ENCODE measurements at places on chromosomes 12 and 14.
A peak's percentile ranks its signal among the peaks of the same experiment; 100 is the strongest.

GRCh38 chr12:12777092-12777491, 8.4 kb upstream of the APOLD1 start:
- no peak for DNase-seq

GRCh38 chr14:96538990-96539317, 36.8 kb downstream of the PAPOLA start:
- no peak for DNase-seq

GRCh38 chr12:58148405-58148804, 207.0 kb downstream of the ATP23 start:
- no peak for DNase-seq

GRCh38 chr14:91326514-91327249, 82.2 kb upstream of the GPR68 start:
- DNase-seq, result no peak

DNA sequence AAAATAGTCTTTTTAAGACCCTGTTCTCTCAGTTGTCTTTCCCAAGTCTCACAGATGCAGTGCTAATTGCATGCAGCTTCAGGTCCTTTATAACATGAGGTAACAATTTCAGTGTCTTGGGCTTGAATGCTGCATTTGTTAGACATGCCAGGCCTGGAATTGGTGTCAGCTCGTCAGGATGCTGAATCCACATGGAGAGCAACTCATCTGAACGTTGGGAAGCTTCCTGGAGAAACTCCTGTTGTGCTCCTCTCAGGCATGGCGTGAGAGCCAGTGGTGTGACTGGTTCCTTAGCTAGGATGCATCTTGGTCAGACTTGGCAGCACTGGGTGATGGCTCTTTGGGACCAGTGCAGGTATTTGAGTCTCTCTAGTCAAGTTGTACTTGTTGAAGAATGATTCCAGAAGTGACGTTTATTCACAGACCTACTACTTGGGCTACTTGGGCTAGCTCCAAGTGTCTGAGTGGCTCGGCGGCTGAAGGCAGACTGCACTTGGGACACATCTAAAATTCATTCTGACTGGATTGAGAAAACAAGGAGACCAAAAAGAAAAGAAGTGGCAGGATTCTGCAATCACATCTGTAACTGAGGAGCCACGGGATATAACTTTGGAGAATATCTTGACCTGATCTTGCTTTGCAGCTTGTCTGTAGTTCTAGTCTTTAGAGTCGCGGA, 134.8 kb upstream of the ARHGAP5 start:
- DNase-seq, result no peak

DNA sequence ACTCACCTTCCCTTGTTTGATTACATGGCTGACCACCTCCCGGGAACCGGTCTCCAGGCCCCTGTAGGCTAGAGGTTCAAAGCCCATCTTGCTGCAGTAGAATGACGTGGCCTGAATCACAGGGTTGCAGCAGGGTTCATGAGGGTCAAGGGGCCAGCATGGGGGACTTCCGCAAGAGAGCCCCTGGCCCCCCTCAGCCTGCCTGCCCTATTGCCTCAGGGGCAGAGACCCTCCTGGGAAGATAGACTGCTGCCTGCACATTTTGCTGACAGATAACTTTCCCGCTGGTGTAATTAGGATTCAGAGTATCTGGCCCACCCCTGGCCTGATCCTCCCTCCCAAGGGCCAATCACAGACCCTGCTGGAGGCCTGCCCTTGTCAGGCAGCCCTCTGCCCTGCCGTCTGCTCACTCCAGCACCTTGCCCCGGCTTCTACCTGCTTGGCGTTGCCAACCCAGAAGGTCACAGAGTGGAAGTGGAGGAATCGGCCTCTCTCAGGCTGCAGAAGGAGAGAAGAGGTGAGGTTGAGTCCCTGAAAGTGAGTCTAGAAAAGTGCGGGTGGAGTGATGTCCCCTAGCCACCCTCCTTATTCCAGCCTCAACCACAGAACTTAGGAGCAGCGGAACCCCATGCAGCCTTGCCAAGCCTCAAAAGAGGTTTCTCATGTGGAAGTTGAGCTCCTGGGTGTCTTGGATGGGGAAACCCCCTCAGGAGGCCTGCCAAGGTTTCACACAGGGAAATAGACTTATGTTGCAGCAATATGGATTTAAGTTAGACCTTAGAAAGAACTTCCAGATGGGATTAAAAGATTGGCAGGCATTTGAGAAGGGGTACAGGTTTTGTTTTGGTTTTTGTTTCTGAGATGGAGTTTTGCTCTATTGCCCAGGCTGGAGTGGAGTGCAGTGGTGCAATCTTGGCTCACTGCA, 1.1 kb downstream of the HPD start:
- DNase-seq, result no peak

- DNase-seq, result peak; percentile 89
These were observed at the start of gene CLEC14A for GRCh38 chr14:38255673-38256532. TSS of gene CLEC14A (minus strand) at chr14:38256093. CDS start at chr14:38256022, 71 bp downstream.

- no peak for DNase-seq
These were observed 39.8 kb upstream of the EID3 start for GRCh38 chr12:104263580-104264358.

DNA sequence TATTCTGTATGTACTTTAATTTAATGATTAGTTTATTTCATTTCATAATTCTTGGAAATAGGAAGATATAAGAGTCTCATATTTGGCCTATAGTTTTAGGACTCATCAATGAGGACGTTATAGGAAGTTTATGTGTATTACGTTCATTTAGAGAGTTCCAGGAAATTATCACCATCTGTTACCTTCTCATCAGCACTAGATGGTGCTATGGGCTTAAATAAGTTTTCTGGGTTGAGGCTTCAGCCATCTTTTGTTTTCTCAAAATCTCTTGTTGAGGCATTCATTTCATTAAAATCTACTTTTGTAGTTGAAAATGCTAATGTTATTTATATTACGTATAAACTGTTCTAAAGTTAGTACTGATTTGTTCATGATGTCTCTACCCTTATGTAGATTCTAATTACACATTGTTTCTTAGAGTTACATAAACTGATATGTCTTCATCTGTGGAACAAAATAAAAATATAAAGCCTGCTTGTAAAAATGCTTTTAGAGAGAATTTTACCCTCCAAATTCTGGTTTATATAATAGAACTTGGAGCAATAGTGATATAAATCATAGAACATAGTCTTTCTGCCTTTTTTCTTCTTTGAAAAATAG, 89.2 kb downstream of the CFAP54 start:
- no peak for DNase-seq

- no peak for DNase-seq
These were observed 41.6 kb upstream of the TTC7B start for GRCh38 chr14:90857866-90858265.

- DNase-seq, result no peak
These were observed 66.7 kb downstream of the RESF1 start for GRCh38 chr12:32025906-32026305.

- no peak for DNase-seq
These were observed 17.1 kb downstream of the INSM2 start for GRCh38 chr14:35551081-35551480.

DNA sequence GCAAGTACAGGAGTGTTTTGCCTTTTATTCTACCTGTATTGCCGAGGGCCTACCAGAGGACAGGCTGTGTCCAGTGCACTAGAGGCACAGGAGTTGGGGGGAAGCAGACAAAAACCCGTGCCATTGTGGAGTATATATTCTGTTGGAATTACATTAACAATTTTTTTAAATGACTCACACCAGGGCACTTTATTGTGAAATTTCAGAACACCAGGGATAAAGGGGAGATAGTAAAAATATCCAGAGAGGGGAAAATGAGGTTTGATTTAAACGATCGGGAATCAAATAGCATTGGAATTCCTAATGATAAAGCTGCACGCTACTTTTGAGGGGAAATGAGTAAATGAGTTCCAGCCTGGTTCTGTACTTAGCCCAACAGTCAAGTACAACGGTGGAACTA, 123.2 kb downstream of the PELI2 start:
- no peak for DNase-seq

DNA sequence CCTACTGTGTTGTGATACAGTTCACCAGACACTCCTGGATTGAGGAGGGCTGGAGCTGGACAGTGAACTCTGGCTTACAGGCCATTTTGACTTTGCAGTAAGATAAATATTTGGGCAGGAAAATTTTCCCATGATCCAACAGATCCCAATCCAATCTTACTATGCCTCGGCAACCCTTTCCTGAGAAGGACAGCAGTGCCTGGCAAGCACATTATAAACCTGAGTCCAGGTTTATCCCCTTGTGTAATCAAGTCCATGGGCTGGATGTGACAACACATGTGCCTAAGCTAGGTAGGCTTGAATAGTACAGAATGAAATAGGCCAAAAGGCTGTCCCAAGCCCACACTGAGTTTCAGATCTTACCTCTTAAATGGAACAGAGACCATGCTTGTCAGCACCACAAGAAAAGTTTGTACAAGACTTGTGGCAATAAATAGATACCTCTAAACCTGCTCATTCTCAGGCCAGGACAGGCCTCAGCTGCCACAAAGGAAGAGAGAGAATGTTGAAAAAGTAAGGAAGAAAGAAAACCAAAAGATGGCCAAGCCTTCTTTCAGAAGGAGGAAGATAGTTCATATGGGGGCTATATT, 34.9 kb downstream of the CREBL2 start:
- DNase-seq, result no peak

GRCh38 chr12:85322715-85323114, 42.7 kb downstream of the ALX1 start:
- no peak for DNase-seq

- DNase-seq, result no peak
These were observed 165.4 kb downstream of the KICS2 start for GRCh38 chr12:64056741-64057140.

- DNase-seq, result no peak
These were observed 21.6 kb downstream of the C12orf75 start for GRCh38 chr12:105352052-105352451.

DNA sequence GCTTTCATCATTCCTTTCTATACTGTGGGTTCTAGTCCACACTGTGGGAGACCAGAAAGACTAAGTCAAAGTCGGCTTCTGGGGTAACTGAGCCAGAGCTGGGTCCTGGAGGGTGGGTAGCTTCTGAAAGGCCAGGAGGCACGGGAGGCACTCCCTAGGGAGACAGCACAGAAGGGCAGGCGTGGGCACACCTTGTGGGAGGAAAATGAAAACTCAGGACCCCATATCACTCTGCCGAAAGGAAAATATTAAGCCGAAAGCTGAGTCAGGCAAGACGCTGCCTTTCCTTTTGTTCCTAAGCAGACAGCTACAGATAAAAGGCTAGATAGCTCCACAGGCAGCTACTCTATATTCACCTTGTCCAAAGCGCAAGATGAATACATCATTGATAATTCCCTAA, 20.7 kb downstream of the ANO2 start:
- no peak for DNase-seq

- DNase-seq, result no peak
These were observed 22.1 kb downstream of the PRKAB1 start for GRCh38 chr12:119689935-119690500.

DNA sequence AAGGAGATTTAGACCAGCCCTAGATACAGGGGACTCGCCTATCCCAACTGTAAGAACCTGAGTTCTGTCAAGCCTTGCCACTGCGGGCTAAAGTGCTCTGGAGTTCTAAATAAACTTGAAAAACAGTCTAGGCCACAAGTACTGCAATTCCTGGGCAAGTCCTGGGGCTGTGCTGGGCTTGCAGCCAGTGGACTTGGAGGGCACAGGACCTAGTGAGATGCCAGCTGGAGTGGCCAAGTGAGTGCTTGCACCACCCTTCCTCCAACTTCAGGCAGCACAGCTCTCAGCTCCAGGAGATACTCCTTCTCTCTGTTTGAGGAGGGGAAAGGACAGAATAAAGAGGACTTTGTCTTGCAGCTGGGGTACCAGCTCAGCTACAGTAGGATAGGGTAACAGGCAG, 307.6 kb upstream of the FBXO33 start:
- no peak for DNase-seq

- DNase-seq, result no peak
These were observed 61.4 kb downstream of the MYF5 start for GRCh38 chr12:80778005-80778541.

DNA sequence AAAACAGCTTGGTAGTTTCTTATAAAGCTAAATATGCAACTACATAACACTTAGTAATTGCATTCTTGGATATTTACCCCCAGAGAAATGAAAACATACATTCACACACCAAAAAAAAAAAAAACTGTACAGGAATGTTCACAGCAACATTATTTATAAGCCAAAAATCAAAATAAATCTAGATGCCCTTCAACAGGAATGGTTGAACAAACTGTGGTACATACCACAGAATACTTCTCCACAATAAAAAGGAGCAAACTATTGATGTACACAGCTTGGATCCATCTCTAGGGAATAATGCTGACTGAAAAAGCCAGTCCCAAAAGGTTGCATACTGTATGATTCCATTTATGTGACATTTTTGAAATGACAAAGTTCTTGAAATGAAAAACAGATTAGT, 62.1 kb upstream of the SLC38A4 start:
- no peak for DNase-seq

- no peak for DNase-seq
These were observed 11.8 kb downstream of the AHNAK2 start for GRCh38 chr14:104966261-104966865.

GRCh38 chr12:128521981-128522380, 255.0 kb downstream of the TMEM132C start:
- DNase-seq, result no peak

GRCh38 chr12:96294831-96295230, 100.7 kb downstream of the ELK3 start:
- DNase-seq, result no peak

GRCh38 chr14:70871863-70872677, 35.2 kb upstream of the PCNX1 start:
- DNase-seq, result no peak

- DNase-seq, result no peak
These were observed 1.8 kb downstream of the LRIG3 start for GRCh38 chr12:58918469-58918844.

GRCh38 chr12:89464974-89465592, 59.5 kb downstream of the GALNT4 start:
- no peak for DNase-seq

GRCh38 chr12:59122784-59123183, 202.5 kb upstream of the LRIG3 start:
- no peak for DNase-seq

DNA sequence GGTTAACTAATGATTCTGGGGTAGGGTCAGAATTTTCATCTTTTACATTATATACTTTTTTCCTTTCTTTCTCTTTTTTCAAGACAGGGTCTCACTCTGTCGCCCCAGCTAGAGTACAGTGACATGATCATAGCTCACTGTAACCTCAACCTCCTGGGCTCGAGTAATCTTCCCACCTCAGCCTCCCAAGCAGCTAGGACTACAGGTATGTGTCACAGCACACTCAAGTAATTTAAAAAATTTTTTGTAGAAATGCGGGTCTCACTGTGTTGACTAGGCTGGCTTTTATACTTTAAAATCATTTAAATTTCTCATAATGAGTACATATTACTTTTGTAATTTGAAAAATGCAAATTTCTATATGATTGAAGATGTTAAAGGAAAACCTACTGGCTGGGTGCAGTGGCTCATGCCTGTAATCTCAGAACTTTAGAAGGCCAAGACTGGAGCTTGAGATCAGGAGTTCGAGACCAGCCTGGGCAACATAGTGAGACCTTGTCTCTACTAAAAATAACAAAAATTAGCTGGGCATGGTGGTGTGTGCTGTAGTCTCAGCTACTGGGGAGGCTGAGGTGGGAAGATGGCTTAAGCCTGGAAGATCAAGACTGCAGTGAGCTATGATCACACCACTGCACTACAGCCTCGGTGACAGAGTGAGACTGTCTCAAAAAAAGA, 25.7 kb downstream of the R3HDM2 start:
- no peak for DNase-seq
